ENCODE measurements at places on chromosomes 13 and 19.

DNA sequence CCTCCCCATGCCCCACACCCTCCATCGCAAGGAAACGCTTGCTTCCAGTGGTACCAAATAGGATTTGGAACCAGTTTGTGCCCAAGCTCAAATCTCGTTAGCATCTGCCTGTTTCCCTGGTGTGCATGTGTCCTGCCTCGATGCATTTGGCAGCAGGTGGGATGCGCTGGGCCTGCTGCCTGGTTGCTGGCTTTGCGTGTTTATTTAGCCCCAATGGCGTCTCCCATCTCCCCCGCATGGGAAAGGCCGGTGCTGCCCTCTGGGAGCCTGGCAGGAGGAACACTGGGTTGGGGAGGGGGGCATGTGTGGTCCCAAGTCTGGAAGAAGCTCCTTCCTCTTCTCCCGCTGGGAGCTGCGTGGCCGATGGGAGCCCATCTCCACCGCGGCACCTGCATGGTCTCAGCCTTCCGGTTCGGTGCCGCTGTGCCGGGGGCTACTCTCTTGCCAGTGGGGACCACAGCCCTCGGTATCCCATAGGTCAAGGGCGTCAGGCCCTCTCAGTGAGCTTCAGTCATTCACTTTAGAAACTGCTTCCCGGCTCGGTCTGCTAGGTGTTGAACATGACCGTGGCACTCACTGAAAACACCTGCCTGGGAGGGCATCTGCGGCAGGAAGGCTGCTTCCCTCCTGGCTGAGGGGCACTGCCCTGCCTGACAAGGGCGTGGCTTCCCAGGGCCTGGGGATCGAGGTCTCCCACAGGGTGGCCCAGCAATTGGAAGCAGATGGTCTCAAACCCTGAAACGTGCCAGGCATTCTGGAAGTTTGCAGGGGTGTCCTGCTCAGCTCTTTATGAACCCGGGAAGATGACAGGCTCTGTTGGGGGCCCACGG lies 11.8 kb upstream of the F7 start:
- no peak for DNase-seq

GRCh38 chr19:38728752-38729541 lies 15.3 kb downstream of the CAPN12 start:
- no peak for DNase-seq

- no peak for DNase-seq
These were observed 292.1 kb downstream of the DNAJC15 start for GRCh38 chr13:43315522-43315921.

- DNase-seq: no peak
These were observed 42.4 kb downstream of the PSG3 start for GRCh38 chr19:42697884-42698283.

DNA sequence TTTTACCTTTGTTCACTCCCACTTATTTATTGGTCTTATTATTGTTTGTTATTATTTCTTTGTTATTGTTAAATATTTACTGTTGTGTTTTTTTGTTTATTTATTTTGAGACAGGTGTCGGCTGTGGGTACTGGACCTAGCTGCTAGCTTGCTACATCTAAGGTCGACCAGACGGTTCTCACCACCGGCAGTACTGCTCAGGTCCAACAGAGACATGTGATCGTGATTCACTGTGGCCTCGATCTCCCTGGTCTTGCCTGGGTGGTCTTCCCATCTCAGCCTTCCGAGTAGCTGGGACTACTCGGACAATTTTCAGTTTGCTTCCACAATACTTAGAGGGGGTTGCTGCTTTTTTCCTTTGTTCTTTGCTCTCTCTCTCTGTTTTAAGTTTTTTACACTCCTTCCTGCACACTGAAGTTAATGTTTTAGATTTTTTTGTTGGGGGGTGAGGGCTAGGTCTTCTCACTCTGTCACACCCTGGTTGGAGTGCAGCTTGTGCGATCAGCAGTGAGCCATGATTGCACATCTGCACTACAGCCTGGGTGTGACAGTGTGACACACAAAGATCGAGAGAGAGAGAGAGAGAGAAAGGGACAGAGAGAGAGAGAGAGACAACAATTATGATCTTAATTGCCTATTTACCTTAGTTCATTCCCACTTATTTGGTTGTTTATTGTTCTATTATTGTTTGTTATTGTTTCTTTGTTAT lies 1432.4 kb downstream of the UQCRFS1 start:
- no peak for DNase-seq

Data from stimulated activated CD4-positive, alpha-beta T cell treated with anti-CD3 and anti-CD28 coated beads, Interleukin-1b, Interleukin-23, amount 100 ng/mL, for 1 hour (primary cell).